ENCODE measurements at places on chromosomes 1 and 21. TPM values are rescaled to one million over a fixed set of nuclear protein-coding genes. Genes with fewer than 3 reads are reported as not detected.

The GPX7 gene
- 41.5 TPM for total RNA-seq

The DEPDC1 gene
- 0.27 TPM for total RNA-seq

The DNAJC28 gene
- total RNA-seq: 9.8 TPM

The CCDC17 gene
- total RNA-seq: 3.8 TPM

The LY9 gene
- 0.33 TPM for total RNA-seq

The DMRTB1 gene
- not detected for total RNA-seq

The MAB21L3 gene
- total RNA-seq: 0.89 TPM

The CAMK2N1 gene
- 3.2 TPM for total RNA-seq

The UBL4B gene
- not detected for total RNA-seq

The TEDDM1 gene
- not detected for total RNA-seq

The AIM2 gene
- not detected for total RNA-seq

The FAM177B gene
- not detected for total RNA-seq

The MEX3A gene
- total RNA-seq: 1.8 TPM

The RAVER2 gene
- 13.2 TPM for total RNA-seq

The AMY2B gene
- 51.7 TPM for total RNA-seq

The CR1 gene
- 0.78 TPM for total RNA-seq

DNA sequence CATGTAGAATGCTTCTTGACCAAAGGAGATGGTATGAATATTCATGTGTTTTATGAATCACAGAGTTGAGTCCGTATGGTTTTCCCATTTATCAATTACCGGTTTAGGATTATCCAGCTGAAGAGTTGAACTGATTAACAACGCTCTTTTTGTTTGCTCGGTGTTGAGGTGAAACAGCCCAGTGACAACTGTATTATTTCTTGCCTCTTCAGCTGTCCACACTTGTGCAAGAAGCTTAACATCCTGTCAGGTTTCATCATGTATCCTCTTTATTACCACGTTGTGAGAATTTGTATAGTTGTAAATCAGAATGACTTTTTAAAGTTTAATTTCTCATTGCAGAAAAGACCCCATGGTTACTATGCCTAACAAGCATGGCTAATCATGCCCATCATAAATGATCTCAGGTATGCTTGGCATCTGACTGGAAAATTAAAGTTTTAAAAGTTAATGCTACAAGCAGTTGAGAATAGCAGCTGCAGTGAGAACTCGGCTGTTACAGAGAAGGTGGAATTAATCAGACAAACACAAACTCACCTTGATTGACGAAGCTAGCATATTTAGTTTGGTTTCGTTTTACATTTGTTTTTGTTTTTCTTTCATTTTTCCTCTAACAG lies 563.2 kb upstream of the ADGRL2 start:
- DNase-seq: no peak

- no peak for DNase-seq
These were observed 22.5 kb downstream of the MIER1 start for GRCh38 chr1:66947267-66947666.

DNA sequence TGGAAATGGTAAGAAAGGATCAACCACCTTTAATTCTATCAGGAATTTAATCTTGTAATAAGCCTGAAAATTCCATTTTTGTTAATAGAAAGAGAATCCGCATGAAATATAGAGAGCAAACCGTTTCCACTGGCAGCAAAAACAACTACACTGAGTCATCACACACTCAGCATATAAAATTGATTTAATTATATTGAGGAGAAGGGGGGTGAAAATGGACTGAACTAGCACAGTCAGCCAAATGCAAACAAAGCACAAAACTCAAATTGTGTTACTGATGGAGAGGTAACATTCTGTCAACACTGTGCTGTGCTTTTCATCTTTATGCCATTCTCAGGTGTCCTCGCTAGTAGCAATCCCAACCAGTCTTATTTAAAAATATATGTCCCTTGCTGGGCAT lies 1583.9 kb downstream of the MRPL39 start:
- DNase-seq: no peak

- peak; percentile 40 for DNase-seq
These were observed 2.0 kb upstream of the PERM1 start for GRCh38 chr1:983798-984475.

GRCh38 chr1:79660129-79660528 lies 653.6 kb upstream of the ADGRL4 start:
- no peak for DNase-seq

GRCh38 chr1:186299570-186299969 lies 75.5 kb downstream of the TPR start:
- DNase-seq: no peak

DNA sequence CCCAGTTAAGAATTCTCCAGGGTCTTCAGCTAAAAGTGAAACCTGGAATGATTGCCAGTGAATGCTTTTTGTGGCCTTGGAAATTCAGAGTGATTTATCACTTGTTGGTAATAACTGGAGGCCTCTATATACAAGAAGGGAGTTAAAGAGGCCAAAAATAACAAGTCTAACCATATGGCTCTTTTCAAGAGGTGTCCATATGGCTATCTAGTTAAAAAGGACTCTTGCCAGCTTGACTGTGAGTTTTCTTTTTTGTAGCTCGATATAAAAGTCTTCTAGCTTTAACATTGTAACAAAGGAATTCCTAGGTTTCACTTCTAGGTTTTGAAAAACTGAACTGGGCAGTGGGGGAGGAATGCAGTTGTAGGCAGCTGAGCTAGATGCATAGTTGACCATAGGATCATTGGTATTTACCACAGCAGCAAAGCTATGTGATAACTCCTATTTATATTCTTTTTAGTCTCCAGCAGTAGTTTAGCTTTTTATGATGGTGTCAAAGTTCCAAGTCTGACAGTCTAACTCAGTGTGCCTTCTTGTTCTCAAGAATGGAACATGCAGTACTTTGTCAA lies 44.4 kb downstream of the CACHD1 start:
- DNase-seq: no peak

DNA sequence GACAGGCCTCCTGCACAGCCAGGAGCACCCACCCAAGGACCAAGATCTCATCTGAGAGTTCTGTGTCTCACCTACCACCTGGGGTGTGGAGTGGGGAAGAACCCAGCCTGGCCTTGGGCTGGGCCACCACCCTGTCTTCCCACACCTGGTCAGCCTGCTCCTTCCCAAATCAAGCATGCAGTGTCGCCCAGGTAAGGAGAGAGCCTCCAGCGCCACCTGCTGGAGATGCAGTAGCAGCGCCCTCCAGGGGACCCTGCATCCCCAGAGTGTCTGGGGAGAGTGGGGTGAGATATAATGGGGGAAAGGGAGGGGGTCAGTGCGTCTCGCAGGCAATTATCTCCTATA lies 32.3 kb downstream of the KIAA2013 start:
- DNase-seq: peak; percentile 77

- DNase-seq: no peak
These were observed 14.7 kb upstream of the AQP10 start for GRCh38 chr1:154306151-154306550.

DNA sequence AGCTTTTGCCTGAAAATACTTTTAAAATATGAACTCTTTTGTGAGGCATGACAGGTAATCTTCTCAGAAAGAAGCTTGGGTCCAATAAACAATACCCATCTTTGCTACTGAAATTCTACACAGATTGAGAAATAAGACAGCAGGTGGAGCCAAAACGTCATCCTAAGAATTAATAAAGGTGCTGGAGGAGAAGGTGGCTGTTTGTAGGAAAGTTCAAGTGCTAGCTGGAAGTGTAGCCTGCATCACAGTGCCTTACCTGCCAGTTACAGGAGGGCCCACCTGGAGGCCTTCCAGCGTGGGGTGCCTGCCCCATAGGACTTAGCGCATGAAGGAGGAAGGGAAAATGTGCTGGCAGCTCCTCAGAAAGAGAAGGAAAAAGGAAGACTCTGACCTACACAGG lies 93.7 kb downstream of the TTC3 start:
- no peak for DNase-seq

DNA sequence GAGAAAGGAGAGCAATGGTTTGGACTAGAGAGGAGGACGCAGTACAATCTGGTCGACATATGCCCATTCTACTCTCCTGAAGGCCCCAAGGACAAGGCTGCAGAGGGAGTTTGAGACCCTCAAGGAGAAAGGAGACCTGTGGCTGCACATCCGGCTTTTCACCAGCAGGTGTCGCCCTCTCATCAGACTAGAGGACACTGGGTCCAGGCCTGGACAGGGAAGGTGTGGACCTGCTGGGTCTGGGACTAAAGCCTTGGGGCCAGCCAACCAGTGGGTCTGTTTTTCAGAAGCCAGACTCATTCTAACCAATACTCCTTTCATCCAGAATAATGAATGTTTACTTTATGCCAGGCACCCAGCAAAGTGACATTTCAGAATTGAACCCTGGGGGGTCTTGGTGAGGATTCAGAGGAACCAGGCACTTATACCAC lies 5.0 kb downstream of the SRARP start:
- peak; percentile 88 for DNase-seq

DNA sequence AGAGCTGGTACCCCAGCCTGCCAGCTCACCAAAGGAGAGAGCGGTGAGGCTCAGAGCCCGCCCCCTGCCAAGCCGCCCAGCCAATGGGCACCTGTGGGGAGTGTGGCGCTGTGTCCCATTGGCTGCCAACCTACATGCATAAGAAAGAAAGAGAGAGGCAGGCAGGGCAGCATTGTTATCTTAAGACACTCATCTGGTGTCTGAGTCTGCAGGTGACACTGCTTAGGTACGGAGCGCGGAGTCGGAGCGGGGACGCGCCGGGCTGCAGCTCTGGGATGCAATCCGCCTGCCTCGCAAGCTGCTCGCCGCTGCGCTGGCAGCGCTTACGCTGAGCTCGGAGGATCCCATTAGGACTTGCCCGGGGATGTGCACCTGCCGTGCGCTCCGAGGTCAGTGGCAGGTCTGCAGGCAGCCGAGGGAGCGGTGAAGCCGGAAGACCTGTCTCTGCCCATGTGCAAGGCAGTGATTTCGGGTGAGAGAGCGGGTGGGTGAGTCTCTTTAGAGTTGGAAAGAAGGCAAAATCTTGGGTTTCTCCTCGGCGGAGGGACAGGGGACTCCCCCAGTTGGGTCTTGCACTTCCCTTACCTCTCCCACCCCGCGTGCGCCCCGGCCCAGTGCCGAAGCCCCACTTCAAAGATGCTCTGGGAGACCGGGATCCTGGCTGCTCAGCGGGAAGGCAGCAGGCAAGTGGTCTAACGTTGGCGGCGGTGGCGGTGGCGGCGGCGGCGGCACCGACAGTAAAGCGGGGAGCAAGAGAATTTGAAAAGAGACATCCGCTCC lies at the start of gene BRINP2:
BRINP2 (plus strand) TSS at position 203 of the 780 bp plus-strand sequence. CDS start 58,919 bp downstream, outside the sequence.
- DNase-seq: peak; percentile 46

GRCh38 chr1:14160781-14161180 lies 437.7 kb upstream of the KAZN start:
- DNase-seq: no peak

GRCh38 chr21:38944903-38945302 lies 139.2 kb downstream of the ETS2 start:
- no peak for DNase-seq

DNA sequence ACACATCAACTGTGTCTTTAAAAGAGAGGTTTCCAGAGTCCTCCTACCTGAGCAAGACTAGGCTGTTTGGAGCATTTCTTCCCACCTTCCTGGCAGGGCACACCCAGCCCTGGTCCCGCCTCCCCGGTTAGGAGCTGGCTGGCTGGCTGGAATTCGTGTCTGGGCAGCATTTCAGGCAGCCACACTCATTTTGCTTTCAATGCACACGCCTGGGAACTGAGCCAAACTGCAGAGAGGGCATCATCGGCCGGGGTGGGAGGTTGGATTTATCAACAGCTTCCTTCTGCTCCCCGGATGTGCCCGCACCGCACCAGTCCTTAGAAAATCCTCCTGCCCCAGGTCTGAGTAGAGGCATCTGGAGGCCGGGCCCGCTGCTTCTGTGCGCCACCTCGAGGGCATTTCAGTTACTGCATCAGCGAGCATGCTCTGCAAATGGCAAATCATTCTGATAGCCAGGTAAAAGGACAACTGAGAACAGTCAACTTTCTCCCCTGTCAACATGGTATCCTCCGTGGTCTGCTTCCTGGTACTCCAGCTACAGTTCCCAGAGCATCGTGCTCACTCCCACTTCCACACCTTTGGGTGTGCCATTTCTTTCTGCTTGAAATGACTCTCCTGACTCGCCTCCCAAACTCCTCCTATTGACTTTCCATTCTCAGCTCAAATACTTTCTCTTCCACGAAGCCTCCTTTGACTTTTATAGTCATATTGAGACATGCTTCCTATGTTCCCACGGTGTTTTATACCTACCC lies 20.6 kb downstream of the TCEA3 start:
- peak; percentile 99 for DNase-seq

DNA sequence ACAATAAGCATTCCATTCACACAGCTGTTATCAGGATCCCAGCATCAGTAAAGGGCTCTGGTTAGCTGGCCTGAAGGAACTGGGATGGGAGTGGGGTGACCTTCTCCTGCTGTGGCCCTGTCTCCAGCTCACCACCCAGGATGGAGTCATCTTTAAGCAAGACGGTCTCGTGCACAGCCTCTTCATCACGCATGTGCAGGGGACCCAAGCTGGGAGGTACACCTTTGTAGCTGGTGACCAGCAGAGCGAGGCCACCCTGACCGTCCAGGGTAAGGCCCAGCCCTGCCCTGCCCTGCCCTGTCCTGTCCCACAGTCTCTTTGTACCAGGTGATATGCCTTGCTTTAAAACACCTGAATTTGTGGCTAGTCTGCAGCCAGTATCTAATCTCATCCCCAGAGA lies 24.3 kb downstream of the IGFN1 start:
- DNase-seq: no peak

- peak; percentile 88 for DNase-seq
These were observed at the start of gene COL16A1 for GRCh38 chr1:31703431-31704270. COL16A1 (minus strand) TSS chr1:31704017; CDS start chr1:31702193, 1,824 bp downstream.

DNA sequence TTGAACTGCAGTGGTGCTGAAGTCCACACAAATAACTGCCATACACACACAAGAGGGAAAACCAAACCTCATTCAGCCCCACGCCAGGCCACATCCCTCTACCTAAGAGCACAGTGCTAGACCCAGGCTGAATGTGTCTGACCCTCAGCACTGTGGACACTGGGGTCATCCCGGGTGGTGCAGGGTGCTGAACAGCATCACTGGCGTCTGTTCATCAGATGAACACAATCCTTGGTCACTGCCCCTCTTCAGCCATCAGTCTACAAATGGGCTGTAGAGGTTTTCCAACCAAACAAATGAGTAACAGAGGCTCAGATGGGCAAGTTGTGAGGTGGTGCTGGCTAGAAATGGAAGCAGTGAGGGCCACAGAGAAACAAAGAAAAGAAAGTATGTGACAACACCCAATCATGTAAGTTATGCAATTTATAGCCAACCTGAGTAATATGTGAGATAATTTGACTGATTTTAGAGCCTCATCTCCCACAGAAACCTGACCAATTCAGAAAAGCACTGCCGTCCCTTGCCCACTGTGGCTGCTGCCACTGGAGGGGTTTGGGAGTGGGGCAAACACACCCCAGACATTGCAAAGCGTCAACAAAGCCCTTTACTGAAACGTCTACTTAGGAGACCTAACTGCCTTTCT lies 27.9 kb downstream of the GNB1 start:
- DNase-seq: no peak

DNA sequence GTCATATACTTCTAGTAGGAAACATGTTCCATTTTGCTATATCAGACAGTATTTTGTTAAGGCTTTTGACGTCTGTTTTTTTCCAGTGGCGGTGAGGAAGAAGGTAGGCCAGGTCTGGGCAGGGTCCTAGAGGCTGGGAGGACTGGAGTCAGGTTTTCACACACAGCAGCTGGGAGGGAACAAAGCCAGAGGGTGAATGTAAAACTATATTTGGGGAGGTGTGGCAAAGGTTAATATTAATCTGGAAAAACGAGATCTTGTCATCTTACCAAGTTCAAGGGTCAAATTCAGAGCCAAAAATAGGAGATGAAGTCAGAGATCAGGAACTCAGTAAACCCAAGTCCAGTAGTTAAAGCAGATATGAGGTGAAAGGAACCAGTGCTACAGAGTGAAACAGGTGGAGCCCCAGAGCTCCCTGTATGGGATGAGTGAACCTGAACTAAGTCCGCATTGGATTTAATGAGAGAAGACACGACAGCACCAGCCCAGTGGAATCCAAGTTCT lies 10.7 kb upstream of the OTUD7B start:
- no peak for DNase-seq

GRCh38 chr1:46445773-46446256 lies 43.8 kb upstream of the DMBX1 start:
- DNase-seq: no peak

All from thyroid gland (tissue), 4 donors.